ENCODE measurements at places on chromosomes 7 and 10. TPM values are rescaled to one million over a fixed set of nuclear protein-coding genes. Genes with fewer than 3 reads are reported as not detected.

GRCh38 chr10:101250136-101250535 lies 20.9 kb upstream of the LBX1 start:
- no peak for DNase-seq

DNA sequence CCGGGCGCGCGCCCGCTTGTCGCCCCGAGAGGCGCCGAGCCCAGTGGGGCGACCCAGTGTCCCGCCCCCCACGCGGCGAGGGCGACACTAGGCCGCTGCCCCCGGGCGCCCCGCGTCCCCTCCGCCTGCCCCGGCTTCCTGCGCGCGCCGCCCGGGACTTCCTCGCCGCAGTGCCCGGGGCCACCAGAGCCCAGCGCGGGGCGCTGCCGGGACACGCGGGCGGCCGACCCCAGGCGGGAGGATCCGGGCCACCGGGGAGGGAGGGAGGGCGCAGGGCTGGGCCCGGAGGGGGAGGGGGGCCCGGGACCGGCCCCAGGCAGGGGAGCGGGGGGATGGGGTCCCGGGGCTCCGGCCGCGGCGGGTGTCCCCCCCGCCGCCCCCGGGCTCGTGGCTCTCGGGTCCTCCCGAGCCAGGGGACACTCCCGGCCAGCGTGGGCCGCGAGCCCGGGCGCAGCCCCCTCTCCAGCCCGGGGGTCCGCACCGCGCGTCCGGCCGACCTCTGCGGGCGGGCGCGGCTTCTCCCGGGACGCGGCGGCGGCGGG lies 435 bp upstream of the PWWP2B start:
- DNase-seq: peak; percentile 75

LFNG gene
- 19.0 TPM for total RNA-seq

ZFAND4 gene
- 20.2 TPM for total RNA-seq

ZPBP gene
- not detected for total RNA-seq

Measured in mesothelial cell of epicardium (in vitro differentiated cells).